LHCN-M2 (cell line): ENCODE measurements at places on chromosomes 7 and 10. TPM values are rescaled to one million over a fixed set of nuclear protein-coding genes. Genes with fewer than 3 reads are reported as not detected.

DNA sequence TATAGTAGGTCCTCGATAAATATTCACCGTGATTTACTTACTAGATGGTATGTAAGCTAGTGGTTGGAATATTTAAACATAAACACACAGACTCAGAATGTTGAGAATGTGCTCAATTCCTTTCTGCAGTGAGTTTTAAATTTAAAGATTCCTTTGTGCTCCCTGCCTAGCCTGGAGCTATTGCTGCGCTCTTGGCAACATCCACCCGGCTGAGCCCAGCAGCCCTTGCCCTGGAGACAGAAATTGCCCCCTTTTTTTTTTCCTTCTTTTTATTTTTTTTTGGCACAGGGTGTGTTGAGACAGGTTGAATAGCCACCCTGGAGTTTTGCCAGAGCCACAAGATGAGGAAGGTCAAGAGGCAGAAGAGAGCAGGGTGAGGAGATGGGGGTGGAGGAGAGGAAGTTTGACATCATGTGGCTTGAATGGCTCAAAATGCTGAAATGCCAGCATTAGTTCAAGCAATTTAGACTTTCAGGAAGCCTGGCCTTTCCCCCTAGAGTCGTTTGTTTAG, 180.8 kb downstream of the PRKCQ start:
- no peak for DNase-seq

DNA sequence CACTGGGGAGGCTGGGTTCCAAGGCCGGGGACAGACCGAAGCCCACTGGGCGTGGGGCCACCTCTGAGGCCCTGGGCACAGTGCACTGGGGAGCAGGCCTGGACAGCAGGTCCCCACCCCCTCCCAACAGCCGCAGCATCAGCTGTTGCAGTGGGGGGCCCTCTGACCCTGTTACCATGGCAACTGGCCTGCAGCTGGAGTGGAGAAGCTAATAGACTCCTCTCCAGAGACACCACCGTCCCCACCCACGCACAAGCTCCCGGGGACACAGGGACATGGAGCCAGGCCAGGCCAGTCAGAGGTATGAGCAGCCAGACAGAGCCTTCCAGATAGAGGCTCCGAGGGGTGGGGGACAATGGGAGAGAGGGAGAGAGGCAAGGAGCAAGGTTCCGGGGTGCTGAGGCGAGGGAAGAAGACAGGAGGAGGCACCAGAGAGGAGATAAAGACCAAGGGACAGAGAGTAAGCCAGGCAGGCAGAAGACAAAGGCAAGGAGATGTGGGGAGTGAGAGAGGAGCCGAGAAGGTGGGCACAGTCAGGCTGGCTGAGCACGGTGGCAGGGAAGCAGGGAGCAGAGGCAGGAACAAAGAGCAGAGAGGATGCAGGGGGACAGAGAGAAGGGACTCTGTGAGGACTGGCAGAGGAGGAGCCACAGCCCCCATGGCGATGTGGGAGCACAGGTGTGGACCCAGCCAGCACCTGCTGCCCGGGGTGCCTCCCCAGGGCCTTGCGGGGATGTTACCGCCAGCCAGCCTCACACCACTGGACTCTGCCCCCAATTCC, 6.7 kb downstream of the KCNH2 start:
- peak; percentile 55 for DNase-seq

GRCh38 chr10:23994459-23995046, 214.4 kb upstream of the KIAA1217 start:
- peak; percentile 13 for DNase-seq

HOXA5 gene
- total RNA-seq, result 8.6 and 9.4 TPM in 2 replicates

GRCh38 chr7:71604818-71605414, 473.0 kb downstream of the GALNT17 start:
- DNase-seq, result peak; percentile 77

DNA sequence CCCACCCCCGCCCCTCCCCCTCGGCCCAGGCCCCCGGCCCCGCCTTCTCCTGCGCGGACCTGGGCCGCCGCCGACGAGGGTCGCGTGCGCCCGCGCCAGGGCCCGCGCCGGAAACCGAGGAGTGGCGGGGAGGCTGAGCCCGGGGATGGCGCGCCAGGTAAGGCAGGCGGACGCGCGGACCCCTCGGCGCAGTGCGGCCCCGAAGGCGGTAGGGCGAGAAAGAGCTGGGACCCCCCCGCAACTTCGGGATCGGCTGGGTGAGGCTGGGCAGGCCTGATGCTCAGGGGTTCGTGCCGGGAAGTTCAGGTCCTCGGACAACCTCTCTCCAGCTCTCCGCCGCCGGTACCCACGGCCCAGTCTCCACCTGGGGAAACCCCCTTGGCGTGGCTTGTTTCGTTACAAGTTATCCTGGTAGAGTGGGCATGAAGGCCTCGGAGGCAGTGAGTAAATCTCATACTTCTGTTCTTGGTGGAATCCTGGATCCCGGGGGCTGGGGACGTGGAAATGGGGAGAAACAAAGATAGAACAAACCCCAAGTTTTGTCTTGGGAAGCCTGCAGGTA, 58.4 kb downstream of the ZNF467 start:
- DNase-seq, result no peak

DNA sequence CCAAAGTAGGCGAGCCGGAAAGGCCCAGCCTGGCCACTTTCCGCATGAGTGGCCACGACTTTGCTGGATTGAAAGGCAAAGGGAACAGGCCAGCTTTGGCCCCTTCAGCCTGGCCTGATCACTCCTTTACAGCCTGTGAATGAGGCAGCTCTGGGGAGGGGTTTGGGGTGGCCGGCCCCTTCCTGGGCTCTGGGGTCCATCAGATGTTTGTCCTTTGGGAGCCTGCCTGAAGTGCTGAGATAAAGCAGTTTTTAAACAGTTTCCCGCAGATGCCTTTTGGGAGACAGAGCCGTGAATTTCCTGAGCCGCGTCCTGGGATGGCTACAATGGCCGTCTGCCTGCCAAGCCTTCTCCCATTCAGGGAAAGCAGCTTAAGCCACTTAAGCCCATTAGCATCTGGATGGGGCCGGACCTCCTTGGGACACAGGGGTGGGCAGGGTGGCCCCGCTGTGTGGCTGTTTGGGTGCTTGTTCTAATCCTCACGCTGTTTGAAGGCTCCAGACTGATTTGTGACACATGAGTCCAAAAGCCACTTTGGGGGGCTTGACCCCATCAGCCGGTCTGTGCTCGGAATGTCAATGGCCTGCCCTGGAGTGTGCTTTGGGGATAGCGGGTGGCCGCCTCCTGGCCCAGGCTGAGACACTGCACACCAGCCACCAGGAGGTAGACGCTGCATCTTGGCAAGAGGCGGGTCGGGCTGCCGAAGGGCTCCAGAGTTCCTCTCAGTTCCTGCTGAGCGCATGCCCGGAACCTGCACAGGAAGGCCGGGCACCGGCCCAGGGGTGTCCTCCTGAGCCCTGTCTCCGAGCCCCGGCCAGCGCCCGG, 38.9 kb downstream of the NKX6-2 start:
- DNase-seq, result no peak

DNA sequence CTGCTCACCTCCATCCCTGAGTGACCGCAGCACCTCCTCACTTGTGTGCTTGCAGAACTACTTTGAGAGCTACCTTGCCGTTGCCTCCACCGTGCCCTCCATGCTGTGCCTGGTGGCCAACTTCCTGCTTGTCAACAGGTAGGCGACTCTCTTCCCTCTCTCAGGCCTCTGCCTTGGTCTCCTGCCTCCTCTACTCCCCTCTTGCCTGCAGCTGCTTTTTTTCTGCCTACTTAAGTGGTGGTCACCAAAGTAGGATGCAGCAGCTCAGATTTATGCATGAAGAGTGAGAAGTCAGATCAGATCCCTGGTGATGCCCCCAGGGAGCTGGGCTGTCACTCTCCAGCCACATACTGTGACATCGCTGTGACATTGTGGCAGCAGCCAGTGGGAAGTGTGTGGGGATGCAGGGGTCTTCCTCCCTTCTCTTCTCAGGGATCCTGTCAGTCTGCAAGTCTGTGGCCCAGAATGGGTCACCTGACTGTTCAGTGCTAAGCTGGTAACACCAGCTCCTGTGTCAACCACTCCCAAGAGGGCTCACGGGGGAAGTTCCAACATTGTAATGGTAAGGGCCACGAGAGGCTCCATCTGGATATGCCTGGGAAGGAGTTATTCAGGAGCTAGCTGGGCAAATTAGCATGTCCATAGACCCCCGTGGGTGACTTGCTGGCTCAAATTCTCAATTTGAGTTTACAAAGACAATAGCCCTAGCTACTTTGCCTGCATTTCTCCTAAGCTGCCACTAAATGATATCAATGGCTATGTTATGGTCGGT, 25.3 kb downstream of the SLC29A3 start:
- no peak for DNase-seq

HIPK2 gene
- 50.9 and 61.3 TPM in 2 replicates for total RNA-seq

GRCh38 chr10:124308056-124308645, 110.6 kb downstream of the OAT start:
- DNase-seq, result no peak

DNA sequence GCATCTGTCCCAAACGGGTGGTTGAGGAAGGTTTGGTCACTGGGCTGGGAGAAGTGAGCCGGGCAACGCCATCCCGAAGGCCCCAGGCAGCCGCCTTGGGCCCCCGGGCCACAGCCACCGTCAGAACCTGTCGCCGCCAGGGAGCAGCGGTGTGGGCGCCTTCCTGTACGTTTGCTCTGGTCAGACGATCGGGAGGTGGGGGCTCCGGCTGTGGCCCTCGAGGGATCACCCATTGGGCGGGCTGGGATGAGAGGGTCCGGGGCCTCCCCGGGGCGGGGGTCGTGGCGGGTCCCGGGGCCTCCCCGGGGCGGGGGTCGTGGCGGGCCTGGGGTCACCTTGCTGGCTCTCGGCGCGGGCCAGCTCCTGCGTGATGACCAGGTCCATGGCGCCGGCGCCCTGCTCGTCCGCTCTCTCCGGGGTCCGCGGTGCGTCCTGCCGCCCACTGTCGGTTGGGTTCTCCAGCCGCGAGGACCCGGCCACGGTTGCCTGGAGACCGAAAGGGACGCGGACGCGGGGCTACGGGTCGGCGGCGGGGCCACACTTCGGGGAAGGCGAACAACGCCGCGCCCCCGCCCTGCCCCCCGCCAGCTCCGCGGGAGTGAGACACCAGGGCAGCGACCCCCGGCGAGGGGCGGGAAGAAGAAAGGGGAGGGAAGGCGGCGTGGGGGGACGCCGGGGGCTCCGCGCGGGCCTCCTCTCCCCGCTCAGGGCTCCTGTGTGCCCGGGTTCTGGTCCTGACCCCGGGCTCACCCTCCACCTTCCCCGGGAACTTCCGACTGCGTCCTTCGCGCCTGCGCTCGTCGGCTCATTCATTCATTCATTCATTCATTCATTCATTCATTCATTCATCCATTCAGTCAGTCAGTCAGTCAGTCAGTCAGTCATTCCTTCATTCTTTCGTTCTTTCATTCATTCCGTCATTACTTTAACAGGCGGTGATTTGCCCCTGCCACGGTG, at the start of gene CFAP46:
Gene CFAP46 (minus strand): TSS at position 470 of the 957 bp plus-strand sequence. CDS start 86 bp downstream, at position 384.
- DNase-seq, result no peak

NPY gene
- not detected in 2 replicates for total RNA-seq

- peak; percentile 60 for DNase-seq
Observed at GRCh38 chr10:34102893-34103506, 712.1 kb downstream of the PARD3 start.

NEUROG3 gene
- total RNA-seq, result not detected in 2 replicates

DNA sequence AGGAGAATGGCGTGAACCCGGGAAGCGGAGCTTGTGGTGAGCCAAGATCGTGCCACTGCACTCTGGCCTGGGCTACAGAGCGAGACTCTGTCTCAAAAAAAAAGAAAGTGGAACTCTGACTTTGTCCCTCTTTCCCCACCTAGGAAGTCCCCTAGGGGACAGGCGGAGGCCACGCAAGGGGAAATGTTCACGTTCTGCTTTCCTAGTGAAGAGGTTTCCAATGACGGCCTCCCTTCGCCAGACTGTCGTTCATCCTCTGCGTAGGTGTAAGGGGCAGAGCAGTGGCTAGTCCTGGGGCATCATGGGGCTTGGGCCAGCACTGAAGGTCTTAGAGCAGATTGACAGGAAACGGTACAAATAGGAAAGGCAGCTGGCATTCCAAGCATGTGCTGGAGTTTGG, 30.6 kb downstream of the SUFU start:
- no peak for DNase-seq

- DNase-seq, result no peak
Observed at GRCh38 chr7:109641445-109641844, 1071.8 kb downstream of the DNAJB9 start.

GRCh38 chr10:61705022-61705613, 42.4 kb downstream of the CABCOCO1 start:
- DNase-seq, result no peak

DNA sequence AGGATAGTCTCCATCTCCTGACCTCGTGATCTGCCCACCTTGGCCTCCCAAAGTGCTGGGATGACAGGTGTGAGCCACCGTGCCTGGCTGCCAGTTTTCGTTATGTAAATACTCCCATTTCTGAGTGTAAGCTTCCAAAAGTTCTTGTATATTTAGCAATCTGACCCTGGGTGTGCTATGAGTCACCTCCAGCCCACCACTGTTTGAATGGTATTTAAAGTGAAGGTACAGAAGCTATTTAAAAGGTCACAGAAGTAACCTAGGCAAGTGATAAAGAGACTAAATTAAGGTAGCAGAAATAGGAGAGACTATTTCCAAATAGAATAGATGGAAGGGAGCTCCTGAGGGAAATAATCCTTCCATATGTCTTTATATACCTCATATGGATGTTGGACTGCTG, 3.9 kb upstream of the ANKRD7 start:
- peak; percentile 21 for DNase-seq

- DNase-seq, result no peak
Observed at GRCh38 chr7:11193888-11194287, 220.2 kb downstream of the PHF14 start.

- no peak for DNase-seq
Observed at GRCh38 chr7:70789481-70790214, 342.3 kb upstream of the GALNT17 start.

SUGCT gene
- total RNA-seq, result 23.3 and 29.0 TPM in 2 replicates
